ENCODE measurements at places on chromosomes 5 and 9. TPM values are rescaled to one million over a fixed set of nuclear protein-coding genes. Genes with fewer than 3 reads are reported as not detected.

SPAG8 gene
- 0.89 TPM for total RNA-seq

DNA sequence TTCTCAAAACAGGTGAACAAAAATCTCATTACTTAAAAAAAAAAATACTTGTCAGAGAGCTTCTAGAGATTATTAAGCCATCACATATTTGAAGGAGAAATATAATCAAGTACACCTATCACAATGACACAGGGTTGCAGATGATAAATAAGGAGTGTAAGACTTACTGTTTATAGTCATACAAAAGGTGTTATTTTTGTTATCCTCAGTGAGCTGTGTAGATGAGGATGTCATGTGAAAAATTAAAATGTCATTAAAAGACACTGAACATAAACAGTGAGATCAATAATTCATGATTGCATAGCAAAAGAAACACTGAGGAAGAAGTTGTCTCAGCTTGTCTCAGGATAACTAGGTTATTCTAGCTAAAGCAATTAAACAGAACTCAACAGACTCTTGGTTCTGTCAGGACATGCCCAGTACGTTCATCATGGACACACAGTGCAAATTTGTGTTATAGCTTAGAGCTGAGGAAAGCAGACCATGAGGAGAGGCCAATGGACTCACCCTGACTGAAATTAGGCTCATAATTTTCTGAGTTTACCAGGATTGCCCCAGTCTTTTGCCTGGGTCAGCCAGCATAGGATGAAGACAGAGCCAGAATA lies 1162.6 kb upstream of the C9orf72 start:
- peaks cover 3% of the 10 kb centered on the region for H3K4me1 ChIP-seq
- H3K27me3 ChIP-seq = no peaks in the 10 kb centered on the region
- peak overlapping the region; percentile 69 for H3K27ac ChIP-seq
- DNase-seq = no peak

DNA sequence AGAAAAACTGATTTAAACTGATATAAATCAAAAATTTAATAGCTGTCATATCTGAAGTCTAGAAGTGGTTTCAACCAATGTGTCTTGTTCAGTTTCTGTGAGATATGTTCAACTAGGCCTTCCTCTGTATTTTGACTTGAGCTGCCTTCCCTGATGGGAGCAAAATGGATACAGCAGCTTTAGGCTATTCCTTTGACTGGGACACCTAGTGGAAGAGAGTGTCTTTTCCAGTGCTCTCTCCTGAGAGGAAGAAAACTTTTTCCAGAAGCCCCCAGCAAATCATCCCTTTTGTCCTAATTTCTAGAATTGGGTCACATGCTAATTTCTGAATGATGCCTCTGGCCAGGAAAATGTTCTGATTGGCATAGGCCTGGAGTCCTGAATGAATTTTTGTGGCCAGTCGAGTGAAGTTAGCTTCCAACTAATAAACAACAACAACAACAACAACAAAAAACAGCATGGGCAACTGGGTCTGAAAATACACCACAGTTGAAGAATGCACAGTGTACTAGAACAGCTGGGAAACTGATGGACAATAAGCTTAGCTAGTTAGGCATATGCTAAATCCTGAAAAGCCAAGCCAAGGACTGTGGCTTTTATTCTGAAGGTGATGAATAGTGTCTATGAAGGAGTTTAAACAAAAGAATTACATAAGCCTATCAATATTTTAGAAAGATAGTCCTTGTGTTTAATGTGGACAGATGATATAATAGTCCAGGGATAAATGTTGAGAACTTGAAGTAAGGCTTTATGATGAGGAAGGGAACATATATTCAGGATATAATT lies 125.7 kb downstream of the FBN2 start:
- no peak for DNase-seq
- H3K4me3 ChIP-seq = no peak overlapping the region
- H3K27ac ChIP-seq = no peak overlapping the region
- peaks cover 5% of the 10 kb centered on the region for H3K4me1 ChIP-seq
- peaks cover 32% of the 10 kb centered on the region for H3K36me3 ChIP-seq

DNA sequence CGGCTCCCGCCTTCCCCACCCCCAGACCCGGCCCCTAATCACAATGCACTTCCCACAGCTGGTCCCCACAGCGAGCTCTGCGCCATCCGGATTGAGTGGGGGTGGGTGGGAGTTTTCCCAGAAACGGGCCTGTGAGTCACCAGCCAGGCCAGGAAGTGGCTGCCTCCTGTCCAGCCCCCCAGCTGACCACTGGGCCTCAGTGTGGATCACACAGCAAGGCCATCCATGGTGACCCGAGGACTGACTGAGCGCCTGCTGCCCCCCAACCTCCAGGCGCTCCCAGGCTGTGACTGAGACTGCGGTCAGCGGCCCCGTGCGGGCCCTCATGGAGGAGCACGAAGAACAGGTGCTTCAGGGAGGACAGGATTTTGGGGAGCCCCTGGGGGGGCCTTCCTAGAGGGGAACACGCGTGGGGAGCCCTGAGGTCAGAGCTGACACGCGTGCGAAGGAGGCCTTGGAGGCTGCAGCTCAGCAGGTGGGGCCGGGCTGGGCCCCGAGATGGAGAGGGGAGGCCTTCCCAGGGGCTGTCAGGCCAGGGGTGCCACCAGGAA lies 48.3 kb upstream of the EGFL7 start:
- no peak overlapping the region for H3K4me3 ChIP-seq
- no peaks in the 10 kb centered on the region for H3K27me3 ChIP-seq
- H3K36me3 ChIP-seq = no peaks in the 10 kb centered on the region
- H3K4me1 ChIP-seq = peaks cover 18% of the 10 kb centered on the region
- no peak for DNase-seq

DNA sequence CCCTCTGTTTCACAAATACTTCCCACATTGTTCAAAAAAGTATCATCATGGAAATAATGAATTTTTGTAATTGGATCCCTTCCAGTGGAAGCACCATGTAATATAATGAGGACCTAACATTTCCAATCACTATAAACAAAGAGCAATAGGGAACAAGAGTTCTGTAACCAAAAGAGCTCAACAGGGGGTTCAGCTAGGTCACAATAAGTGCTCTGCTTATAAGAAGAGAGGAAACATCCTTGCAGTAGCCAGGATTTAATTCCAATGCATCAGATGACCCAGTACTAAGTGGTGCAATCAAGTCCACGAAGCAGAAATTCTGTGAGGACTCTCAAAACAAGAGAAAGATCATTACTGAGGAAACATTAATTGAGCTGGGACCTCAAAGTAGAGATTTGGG lies 5.9 kb downstream of the SERINC5 start:
- no peaks in the 10 kb centered on the region for H3K27me3 ChIP-seq
- DNase-seq = no peak
- peaks cover 76% of the 10 kb centered on the region for H3K4me1 ChIP-seq
- no peak overlapping the region for H3K4me3 ChIP-seq
- H3K36me3 ChIP-seq = peaks cover 2% of the 10 kb centered on the region

DNA sequence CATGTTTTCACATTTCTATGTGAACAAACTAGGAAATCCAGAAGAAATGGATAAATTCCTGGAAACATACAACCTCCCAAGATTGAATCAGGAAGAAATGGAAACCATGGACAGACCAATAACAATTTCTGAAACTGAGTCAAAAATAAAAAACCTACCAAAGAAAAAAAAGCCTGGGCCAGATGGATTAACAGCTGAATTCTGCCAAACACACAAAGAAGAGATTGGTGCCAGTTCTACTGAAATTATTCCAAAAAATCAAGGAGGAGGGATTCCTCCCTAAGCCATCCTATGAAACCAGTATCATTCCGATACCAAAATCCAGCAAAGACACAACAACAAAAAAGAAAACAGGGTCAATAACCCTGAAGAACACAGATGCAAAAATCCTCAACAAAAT lies 166.9 kb upstream of the FBXL7 start:
- no peaks in the 10 kb centered on the region for H3K4me1 ChIP-seq
- DNase-seq = no peak
- H3K36me3 ChIP-seq = no peaks in the 10 kb centered on the region
- H3K4me3 ChIP-seq = no peak overlapping the region
- no peak overlapping the region for H3K27ac ChIP-seq

- H3K27ac ChIP-seq = peak overlapping the region; percentile 24
- peaks cover 19% of the 10 kb centered on the region for H3K4me1 ChIP-seq
- H3K36me3 ChIP-seq = peaks cover 4% of the 10 kb centered on the region
- no peak overlapping the region for H3K4me3 ChIP-seq
- no peaks in the 10 kb centered on the region for H3K27me3 ChIP-seq
These were observed 95.4 kb upstream of the MINAR2 start for GRCh38 chr5:129652349-129653056.

GRCh38 chr5:161077936-161078545 lies 226.0 kb upstream of the ATP10B start:
- no peaks in the 10 kb centered on the region for H3K36me3 ChIP-seq
- no peak overlapping the region for H3K4me3 ChIP-seq
- no peak overlapping the region for H3K27ac ChIP-seq
- no peak for DNase-seq
- no peaks in the 10 kb centered on the region for H3K4me1 ChIP-seq
- H3K27me3 ChIP-seq = no peaks in the 10 kb centered on the region

- H3K36me3 ChIP-seq = peaks cover 17% of the 10 kb centered on the region
- H3K27me3 ChIP-seq = no peaks in the 10 kb centered on the region
- no peaks in the 10 kb centered on the region for H3K4me1 ChIP-seq
- H3K27ac ChIP-seq = no peak overlapping the region
- DNase-seq = no peak
These were observed 46.5 kb downstream of the GRAMD2B start for GRCh38 chr5:126469536-126470316.

NUTM2F gene
- total RNA-seq = 0.31 TPM

- no peaks in the 10 kb centered on the region for H3K4me1 ChIP-seq
- no peaks in the 10 kb centered on the region for H3K27me3 ChIP-seq
- no peak overlapping the region for H3K4me3 ChIP-seq
- DNase-seq = no peak
- H3K27ac ChIP-seq = no peak overlapping the region
- no peaks in the 10 kb centered on the region for H3K36me3 ChIP-seq
These were observed 41.0 kb downstream of the RNF180 start for GRCh38 chr5:64206653-64207052.

DNA sequence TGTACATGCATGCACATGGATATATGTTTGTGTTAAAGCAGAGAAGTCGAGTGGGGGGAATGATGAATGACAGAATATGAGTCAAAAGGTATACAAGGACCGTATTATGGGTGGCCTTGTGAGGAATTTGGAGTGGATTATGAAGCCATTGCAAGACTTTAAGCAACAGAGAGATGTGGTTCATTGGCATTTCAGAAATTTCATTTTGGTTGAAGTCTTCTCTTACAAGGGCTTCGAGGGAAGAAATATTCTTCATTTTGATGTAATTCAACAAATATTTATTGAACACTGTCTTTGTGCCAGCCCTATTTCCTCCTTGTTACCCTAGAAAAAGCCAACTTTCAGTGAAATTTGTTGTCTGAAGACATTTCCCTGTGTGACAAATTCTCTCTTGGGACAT lies 83.9 kb upstream of the SLCO6A1 start:
- H3K36me3 ChIP-seq = no peaks in the 10 kb centered on the region
- peaks cover 10% of the 10 kb centered on the region for H3K4me1 ChIP-seq
- no peaks in the 10 kb centered on the region for H3K27me3 ChIP-seq

- H3K4me1 ChIP-seq = peaks cover 2% of the 10 kb centered on the region
- no peaks in the 10 kb centered on the region for H3K36me3 ChIP-seq
- H3K27me3 ChIP-seq = no peaks in the 10 kb centered on the region
These were observed 267.8 kb upstream of the NREP start for GRCh38 chr5:112024769-112025168.

- no peak for DNase-seq
- H3K27me3 ChIP-seq = peaks cover 19% of the 10 kb centered on the region
- peaks cover 62% of the 10 kb centered on the region for H3K4me1 ChIP-seq
- peaks cover 8% of the 10 kb centered on the region for H3K36me3 ChIP-seq
- peak overlapping the region; percentile 76 for H3K4me3 ChIP-seq
These were observed 1.4 kb downstream of the GALNT12 start for GRCh38 chr9:98808875-98809274.

GRCh38 chr5:142175461-142176142 lies 67.0 kb downstream of the NDFIP1 start:
- no peak overlapping the region for H3K4me3 ChIP-seq
- no peaks in the 10 kb centered on the region for H3K27me3 ChIP-seq
- no peaks in the 10 kb centered on the region for H3K36me3 ChIP-seq
- no peak for DNase-seq

- H3K27ac ChIP-seq = no peak overlapping the region
- peaks cover 15% of the 10 kb centered on the region for H3K4me1 ChIP-seq
- H3K4me3 ChIP-seq = no peak overlapping the region
- peaks cover 3% of the 10 kb centered on the region for H3K36me3 ChIP-seq
- no peak for DNase-seq
- no peaks in the 10 kb centered on the region for H3K27me3 ChIP-seq
These were observed 127.3 kb downstream of the NUDT12 start for GRCh38 chr5:103435136-103435889.

GRCh38 chr9:95551406-95551805 lies 34.6 kb upstream of the PTCH1 start:
- no peak for DNase-seq
- no peaks in the 10 kb centered on the region for H3K36me3 ChIP-seq
- peaks cover 4% of the 10 kb centered on the region for H3K4me1 ChIP-seq

SLIT3 gene
- 65.1 TPM for total RNA-seq

DNA sequence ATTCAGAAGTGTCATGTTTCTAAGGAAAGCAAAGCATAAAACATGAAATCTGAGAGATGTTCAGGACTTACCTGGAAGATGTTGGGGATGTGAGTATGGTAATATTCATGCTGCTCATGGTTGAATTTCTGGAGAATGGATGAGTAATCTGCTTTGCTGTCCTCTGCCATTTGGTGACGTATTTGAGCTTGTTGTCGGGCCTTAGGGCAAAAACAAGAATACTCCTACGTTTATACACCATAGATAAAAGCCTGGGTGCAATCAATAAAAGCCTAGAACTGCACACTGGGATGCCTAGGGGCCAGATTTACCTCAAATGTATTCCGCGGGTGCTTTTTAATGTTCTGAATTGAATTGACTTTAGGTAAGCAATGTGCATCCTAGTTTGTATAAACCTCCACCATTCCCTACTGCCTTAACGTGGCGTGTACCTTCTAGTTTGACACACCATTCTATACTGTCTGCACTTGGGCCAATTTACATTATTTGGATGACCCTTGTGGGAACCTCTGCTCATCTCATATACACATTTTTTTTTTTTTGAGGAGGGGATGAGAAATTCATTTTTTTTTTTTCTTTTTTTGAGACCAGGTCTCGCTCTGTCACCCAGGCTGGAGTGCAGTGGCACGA lies 94.4 kb downstream of the USP20 start:
- H3K27ac ChIP-seq = no peak overlapping the region
- no peaks in the 10 kb centered on the region for H3K27me3 ChIP-seq
- no peak for DNase-seq
- H3K36me3 ChIP-seq = peaks cover 7% of the 10 kb centered on the region
- no peak overlapping the region for H3K4me3 ChIP-seq
- peaks cover 30% of the 10 kb centered on the region for H3K4me1 ChIP-seq

SPRY4 gene
- 21.3 TPM for total RNA-seq

GRCh38 chr9:86867804-86868313 lies 79.4 kb downstream of the GAS1 start:
- peaks cover 26% of the 10 kb centered on the region for H3K4me1 ChIP-seq
- DNase-seq = no peak
- no peaks in the 10 kb centered on the region for H3K36me3 ChIP-seq

FCHO2 gene
- 30.5 TPM for total RNA-seq
